A549 treated with RU486 at 1 μM for 4 hours (cell line): ENCODE measurements at places on chromosomes 7 and 10. TPM values are rescaled to one million over a fixed set of nuclear protein-coding genes. Genes with fewer than 3 reads are reported as not detected.

The ANXA8L1 gene
- total RNA-seq = 91.0 to 120 TPM (median 95.5 TPM) in 5 replicates

The IKZF1 gene
- not detected in 5 replicates for total RNA-seq

The CTAGE8 gene
- 0.12 TPM in 1 of 5 replicates, not detected in the others for total RNA-seq

The DHTKD1 gene
- 5.5 to 9.9 TPM (median 8.4 TPM) in 5 replicates for total RNA-seq

The ADARB2 gene
- total RNA-seq = not detected in 5 replicates

The SFMBT2 gene
- 5.9 to 11.0 TPM (median 10.8 TPM) in 5 replicates for total RNA-seq

The CCSER2 gene
- 7.2 to 13.8 TPM (median 10.4 TPM) in 5 replicates for total RNA-seq

The CPEB3 gene
- total RNA-seq = 0.16 to 0.37 TPM (median 0.34 TPM) in 5 replicates

The CCDC172 gene
- total RNA-seq = not detected in 5 replicates

The SRRM3 gene
- 5.7 to 8.9 TPM (median 6.9 TPM) in 5 replicates for total RNA-seq

The TRIM50 gene
- not detected in 5 replicates for total RNA-seq

The MET gene
- total RNA-seq = 57.3 to 103 TPM (median 96.4 TPM) in 5 replicates

The C7orf57 gene
- total RNA-seq = 0.17 to 0.32 TPM (median 0.21 TPM) in 4 of 5 replicates, not detected in the other

The RET gene
- 0.48 to 1.1 TPM (median 0.76 TPM) in 5 replicates for total RNA-seq

The NKX2-3 gene
- 0.07 to 0.09 TPM (median 0.08 TPM) in 4 of 5 replicates, not detected in the other for total RNA-seq

The SPDYE1 gene
- not detected in 5 replicates for total RNA-seq

The FBH1 gene
- total RNA-seq = 30.2 to 47.9 TPM (median 37.2 TPM) in 5 replicates

The SNX10 gene
- total RNA-seq = 2.6 to 4.9 TPM (median 4.6 TPM) in 5 replicates

The TMEM176B gene
- 0.20 TPM in 1 of 5 replicates, not detected in the others for total RNA-seq

The ANXA8 gene
- 25.9 to 36.6 TPM (median 29.7 TPM) in 5 replicates for total RNA-seq

The CHAT gene
- not detected in 5 replicates for total RNA-seq

The VGF gene
- total RNA-seq = 7.8 to 20.9 TPM (median 15.1 TPM) in 5 replicates

The CCNY gene
- total RNA-seq = 40.1 to 54.3 TPM (median 45.3 TPM) in 5 replicates

The SPDYE8 gene
- total RNA-seq = not detected in 5 replicates

The BMPR1A gene
- total RNA-seq = 15.1 to 26.7 TPM (median 23.2 TPM) in 5 replicates

The STAM gene
- 19.5 to 29.8 TPM (median 27.9 TPM) in 5 replicates for total RNA-seq

The NXPH1 gene
- not detected in 5 replicates for total RNA-seq

The ANKRD30A gene
- total RNA-seq = 0.29 to 1.1 TPM (median 0.88 TPM) in 5 replicates

The BAIAP2L1 gene
- total RNA-seq = 55.5 to 57.5 TPM (median 56.3 TPM) in 5 replicates

The PLAC9 gene
- total RNA-seq = 0.46 TPM in 1 of 5 replicates, not detected in the others

The ITIH2 gene
- 0.08 to 0.36 TPM (median 0.27 TPM) in 5 replicates for total RNA-seq

The CALN1 gene
- total RNA-seq = not detected in 5 replicates

The CHN2 gene
- total RNA-seq = 0.07 to 0.27 TPM in 2 of 5 replicates, not detected in the others
